NCI-H524 (cell line): ENCODE measurements at places on chromosomes 13 and 19.

DNA sequence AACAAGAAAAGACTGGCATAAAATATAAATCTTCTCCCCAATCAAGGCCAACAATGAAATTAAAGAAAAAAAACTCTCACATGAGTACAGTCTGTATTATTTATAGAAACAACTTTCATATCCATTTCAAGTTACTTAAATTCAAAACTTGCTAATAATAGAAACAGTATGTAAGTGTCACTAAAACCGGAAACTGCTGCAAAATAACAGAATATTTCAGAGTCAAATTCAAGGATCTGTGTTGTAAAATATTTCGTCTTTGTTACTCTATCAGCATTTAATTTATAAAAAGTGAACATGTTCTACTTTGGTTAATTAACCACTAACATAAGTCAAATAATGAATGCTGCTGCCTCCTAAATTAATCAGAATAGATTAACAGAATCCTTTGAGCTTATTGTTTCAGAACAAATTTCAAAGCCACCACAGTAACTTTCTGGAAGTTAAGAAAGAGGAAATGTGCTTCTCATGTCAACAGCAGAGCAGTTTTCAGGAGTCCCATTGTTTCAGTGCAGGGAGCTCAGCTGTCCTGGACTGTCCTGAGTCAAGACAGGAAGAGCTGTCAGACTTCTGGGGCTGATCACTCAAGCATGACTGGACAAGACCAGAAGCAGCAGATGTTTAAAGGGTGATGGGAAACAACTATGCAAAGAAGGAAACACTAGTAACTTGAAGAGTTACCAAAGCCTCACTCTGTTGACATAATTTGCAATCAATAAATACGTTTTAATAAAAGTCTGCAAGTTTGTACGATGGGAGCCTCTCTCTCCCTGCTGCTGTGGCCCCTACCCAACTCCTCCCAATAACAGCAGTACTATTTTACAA, 76.9 kb downstream of the FOXO1 start:
- peak; percentile 28 for DNase-seq

DNA sequence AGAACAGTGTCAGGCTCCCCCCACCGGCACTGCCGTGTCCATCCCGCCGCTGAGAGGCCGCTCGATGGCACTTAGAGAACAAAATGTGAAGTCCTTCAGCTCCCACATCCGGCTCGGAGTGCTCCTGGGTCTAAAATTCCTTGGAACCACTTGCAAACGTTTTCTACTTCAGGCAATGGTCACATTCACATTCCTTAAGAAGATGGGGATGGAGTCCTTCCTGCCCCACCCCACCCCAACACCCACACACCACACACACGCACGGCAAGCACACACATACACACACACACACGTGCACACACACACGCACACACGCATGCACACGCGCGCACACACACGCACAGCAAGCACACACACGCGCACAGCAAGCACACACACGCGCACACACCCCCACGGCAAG, 83.4 kb downstream of the SOX1 start:
- DNase-seq, result no peak

- no peak for DNase-seq
Measured at GRCh38 chr13:75507027-75508001, 25.3 kb upstream of the TBC1D4 start.

- no peak for DNase-seq
Measured at GRCh38 chr19:49349567-49349966, 12.6 kb downstream of the TEAD2 start.

DNA sequence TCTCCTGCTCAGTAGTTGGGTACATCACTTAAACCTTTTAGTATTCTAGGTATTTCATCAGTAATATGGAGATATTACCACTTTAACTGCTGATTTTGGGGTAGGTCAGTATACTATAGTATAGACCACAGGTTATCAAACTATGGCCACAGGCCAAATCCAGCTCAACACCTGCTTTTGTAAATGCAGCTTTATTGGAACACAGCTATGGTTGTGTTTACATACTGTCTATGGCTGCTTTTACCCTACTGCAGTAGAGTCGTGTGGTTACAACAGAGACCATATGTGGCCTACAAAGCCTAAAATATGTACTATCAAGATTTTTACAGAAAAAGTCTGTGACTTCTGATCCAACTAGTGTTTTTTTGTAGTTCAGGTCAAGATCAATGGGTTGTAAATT, 10.3 kb downstream of the COG6 start:
- DNase-seq, result no peak

GRCh38 chr13:42075517-42075916, 27.1 kb downstream of the DGKH start:
- DNase-seq, result no peak

DNA sequence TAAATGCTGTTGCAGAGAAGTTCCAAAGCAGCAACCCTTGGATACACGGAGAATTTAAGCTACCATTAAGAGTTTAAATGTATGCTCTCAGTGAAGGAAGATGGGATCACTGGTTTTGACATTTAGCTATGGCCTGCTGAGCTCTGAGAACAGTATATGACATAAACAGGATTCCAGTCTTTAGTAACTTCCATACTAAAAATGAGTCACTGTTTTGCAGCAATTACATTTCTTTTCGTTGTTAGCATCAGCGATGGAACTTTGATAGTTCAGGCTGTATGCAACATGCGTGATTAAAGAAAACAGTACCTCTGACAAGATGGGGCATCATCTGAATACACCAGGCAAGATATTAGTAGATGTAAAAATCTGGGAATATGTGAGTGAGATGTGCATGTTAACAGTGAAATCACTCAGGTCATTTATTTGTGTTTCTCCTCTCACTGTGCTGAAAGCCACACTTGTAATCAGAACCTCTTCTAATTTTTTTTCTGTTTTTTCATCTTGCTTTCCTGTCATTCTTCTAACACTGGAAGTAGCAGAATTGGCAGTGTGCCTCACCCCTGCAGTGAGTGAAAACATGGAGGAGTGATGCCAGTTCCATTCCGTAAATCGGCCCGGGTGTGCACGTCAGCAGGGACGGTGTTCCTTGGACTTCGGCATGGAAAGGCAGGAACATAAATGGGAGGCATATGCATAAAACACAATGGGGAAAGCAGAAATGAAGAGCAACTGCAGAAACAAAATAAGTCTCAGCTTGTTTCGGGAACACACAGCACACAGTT, 361.5 kb downstream of the OXGR1 start:
- DNase-seq, result no peak

GRCh38 chr13:34247596-34247995, 429.6 kb downstream of the RFC3 start:
- DNase-seq, result peak; percentile 10

GRCh38 chr19:2149980-2150793, 1.2 kb downstream of the AP3D1 start:
- no peak for DNase-seq

DNA sequence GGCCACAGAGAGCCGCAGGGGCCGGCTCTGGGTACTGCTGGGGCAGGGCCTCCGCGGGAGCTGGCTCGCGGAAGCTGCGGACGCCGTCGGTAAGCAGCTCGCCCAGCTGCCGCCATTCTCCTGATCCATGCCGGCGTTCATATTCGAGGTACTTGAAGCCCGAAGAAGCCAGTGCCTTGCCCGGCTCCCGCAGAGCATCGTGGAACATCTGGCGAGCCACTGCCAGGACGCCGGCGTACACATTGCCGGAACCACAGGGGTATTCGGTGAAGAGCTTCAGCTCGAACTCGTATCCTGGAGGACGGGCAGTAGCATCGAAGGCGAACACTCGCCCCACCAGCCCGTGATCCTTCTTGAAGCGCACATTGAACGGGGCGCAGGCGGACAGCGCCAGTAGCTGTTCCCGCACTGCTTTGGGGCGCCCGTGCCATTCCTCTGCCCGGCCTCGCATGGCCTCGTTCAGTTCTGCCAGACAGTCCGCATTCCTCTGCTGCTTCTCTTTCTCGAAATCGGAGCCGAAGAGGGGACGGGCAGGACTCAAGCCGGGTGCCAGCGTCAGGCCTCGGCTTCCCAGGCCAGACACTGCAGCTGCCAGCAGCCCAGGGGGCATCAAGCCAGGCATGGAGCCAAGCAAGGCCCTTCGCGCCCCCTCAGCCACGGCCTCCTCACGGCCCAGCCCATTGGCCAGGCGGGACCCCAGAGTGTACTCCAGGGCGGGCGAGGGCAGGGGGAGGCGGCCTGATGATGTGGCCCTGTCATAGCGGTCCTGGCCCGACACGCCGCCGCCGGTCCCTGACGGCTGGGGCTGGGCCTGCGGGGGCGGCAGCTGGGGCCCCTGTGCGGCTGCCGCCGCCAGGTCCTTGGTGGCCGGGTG, 1.0 kb downstream of the IRF2BP1 start:
- peak; percentile 23 for DNase-seq

DNA sequence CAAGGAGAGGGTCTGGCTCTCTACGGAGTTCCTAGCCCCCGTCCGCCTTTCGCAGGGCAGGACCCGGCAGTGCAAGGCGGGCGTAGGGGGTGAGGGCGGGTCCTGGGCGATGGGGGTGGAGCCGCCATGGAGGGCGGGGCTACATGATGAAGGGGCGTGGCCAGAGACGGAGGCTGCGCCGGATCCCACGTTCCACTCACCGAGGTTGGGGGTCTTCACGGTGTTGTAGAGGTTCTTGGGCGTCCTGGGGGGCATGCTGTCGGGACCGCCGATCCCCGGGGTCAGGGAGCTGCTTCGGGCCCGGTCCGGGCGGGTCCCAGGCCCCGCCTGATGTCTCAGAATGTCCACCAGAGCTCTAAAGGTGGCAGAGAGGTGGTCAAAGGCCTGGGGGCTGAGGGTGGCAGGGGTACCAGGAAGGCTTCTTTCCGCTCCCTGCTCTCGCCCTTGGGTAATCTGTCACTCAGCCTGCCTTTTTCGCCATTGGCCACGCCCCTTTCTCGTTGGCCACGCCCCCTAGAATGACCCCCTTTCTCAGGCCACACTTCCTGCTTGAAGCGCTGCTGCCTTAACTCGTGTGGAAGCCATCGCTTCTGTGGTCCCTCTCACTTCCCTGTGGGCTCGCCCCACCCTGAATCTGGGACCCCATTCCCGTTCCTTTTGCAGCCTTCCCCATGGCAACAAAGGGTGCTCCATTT, 2.5 kb downstream of the SHISA7 start:
- DNase-seq, result no peak

- DNase-seq, result no peak
Measured at GRCh38 chr13:95536632-95537241, 15.8 kb upstream of the CLDN10 start.

- no peak for DNase-seq
Measured at GRCh38 chr19:52094526-52095130, 937 bp downstream of the ZNF841 start.

DNA sequence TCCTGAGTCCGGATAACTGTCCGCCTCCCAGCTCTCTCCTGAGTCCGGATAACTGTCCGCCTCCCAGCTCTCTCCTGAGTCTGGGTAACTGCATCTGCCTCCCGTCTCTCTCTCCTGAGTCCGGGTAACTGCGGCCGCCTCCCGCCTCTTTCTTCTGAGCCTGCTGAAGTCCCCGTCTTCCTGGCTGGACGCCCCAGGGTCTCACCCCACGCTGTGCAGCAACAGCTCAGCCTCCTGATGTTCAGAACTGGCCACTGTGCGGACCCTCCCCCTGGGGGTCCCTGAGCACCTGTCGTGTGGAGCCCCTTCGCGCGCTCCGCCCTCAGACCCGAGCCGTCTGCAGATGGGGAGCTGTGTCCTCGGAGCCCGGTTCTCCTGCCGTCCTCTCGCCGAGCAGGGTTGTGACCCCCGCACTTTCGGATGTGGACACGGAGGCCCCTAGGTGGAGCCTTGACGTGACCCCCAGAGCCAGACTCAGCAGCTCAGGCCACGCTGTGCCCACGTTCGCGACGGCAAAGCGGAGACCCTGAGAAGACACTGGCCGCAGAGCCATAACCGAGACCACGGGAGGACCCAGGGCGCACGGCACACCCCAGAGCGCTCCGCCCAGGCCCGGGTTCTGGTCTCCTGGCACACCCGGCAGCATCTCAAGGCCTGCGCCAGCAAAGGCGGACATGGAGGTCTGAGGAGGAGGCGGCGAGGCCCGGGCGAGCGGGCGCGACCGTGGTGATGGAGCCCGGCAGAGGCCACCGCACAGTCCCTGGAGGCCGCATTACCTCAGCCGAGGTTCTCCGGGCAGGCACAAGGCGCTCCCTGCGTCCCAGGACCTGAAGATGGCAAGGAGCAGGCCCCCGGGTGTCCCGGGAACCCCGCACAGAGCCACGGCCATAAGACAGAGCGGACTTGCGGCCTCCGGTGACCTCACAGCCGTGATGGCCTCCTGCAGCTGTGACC, 15.9 kb downstream of the SBNO2 start:
- DNase-seq, result no peak

GRCh38 chr19:28985201-28985600, 227.8 kb downstream of the UQCRFS1 start:
- no peak for DNase-seq

- DNase-seq, result no peak
Measured at GRCh38 chr19:45820413-45821102, 5.5 kb upstream of the RSPH6A start.

GRCh38 chr13:108425056-108425455, 155.5 kb downstream of the TNFSF13B start:
- DNase-seq, result no peak

- no peak for DNase-seq
Measured at GRCh38 chr13:24184265-24184841, 23.8 kb downstream of the SPATA13 start.

GRCh38 chr19:38265213-38265861, 964 bp downstream of the SPINT2 start:
- DNase-seq, result no peak

- DNase-seq, result no peak
Measured at GRCh38 chr13:99654076-99654475, 152.8 kb downstream of the TM9SF2 start.

DNA sequence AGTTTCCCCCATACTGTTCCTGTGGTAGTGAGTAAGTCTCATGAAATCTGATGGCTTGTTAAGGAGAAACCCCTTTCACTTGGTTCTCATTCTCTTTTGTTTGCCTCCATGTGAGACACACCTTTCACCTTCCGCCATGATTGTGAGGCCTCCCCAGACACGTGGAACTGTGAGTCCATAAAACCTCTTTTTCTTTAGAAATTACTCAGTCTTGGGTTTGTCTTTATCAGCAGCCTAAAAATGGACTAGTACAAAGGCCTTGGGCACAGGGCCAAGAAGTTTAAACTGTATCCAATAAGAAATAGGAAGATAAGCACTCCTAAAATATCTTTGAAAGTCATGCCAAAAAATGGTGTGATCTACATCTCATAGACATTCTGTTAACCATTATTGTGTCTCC, 176.9 kb downstream of the TBC1D4 start:
- no peak for DNase-seq

- no peak for DNase-seq
Measured at GRCh38 chr13:94242554-94242953, 236.9 kb downstream of the DCT start.

DNA sequence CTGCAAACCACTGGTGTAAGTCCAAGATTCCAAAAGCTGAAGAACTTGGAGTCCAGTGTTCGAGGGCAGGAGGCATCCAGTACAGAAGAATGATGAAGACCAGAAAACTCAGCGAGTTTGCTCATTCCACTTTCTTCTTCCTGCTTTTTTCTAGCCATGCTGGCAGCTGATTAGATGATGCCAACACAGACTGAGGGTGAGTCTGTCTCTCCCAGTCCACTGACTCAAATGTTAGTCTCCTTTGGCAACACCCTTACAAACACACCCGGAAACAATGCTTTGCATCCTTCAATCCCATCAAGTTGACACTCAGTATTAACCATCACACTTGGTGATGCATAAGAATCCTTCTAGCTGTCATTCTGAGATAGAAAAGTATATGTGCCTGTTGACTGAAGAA, 1504.6 kb downstream of the EFNB2 start:
- no peak for DNase-seq

GRCh38 chr19:50777261-50777660, 7.0 kb downstream of the GPR32 start:
- DNase-seq, result no peak

- no peak for DNase-seq
Measured at GRCh38 chr19:51754109-51754508, 2.4 kb upstream of the FPR1 start.

- DNase-seq, result peak; percentile 9
Measured at GRCh38 chr19:53432088-53432661, 391 bp downstream of the ZNF761 start.
